ENCODE measurements at places on chromosomes 4 and X.

DNA sequence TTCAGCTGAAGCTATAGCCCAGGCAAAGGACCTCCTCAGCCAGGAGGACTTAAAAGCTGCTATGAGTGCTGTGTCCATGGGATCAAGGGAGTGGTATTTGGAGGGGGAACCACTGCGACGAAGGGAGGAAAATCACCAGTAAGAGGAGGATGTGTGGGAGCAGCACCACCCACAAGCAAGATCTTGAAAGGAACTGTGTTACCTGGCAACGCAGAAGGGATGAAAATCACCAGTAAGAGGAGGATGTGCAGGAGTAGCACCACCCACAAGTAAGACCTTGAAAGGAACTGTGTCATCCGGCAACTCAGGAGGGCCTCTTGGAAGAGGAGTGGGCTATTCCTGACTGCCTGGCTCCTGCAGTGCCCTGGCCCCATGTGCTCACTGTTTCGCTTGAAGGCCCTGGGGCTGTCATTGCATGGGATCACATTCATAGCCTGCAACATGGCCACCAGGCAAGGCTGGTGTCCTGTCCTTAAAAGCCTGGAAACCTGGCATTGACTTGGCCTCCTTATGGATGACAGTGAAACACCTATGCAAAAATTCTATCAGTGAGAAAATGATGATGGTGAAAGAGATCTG is 48.3 kb downstream of the TRMT44 start:
- DNase-seq = no peak

DNA sequence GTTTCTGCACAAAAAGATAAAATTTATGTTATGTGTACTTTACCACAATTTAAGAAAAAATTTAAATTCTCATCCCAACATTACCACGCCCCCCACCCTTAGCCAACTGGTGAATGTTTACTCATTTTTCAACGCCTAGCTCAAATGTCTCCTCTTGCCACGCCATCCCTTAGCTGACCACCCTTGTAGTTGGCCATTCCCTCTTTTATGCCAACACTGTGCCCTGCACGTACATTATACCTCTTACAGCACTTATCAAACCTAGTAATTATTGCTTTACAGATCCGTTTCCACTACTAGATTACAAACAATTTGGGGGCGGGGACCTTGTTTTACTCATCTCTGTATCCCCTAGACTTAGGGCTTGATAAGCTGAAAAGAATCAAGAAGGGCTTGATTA is 644 bp downstream of the ERCC6L start:
- DNase-seq = no peak

DNA sequence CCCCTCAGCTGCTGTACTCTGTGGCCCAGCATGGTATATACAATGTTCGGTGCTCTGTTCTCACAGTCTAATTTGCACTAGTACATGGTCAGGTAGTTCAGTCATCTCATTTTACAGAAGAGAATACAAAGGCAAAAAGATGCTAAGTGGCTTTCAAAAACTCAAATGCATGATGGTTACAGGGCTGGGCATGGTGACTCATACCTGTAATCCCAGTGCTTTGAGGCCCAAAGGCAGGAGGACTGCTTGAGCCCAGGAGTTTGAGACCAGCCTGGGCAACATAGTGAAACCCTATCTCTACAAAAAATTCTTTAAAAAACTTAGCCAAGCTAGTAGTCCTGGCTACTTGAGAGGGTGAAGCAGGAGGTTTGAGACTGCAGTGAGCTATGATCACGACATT is 210.5 kb upstream of the KIT start:
- no peak for DNase-seq

DNA sequence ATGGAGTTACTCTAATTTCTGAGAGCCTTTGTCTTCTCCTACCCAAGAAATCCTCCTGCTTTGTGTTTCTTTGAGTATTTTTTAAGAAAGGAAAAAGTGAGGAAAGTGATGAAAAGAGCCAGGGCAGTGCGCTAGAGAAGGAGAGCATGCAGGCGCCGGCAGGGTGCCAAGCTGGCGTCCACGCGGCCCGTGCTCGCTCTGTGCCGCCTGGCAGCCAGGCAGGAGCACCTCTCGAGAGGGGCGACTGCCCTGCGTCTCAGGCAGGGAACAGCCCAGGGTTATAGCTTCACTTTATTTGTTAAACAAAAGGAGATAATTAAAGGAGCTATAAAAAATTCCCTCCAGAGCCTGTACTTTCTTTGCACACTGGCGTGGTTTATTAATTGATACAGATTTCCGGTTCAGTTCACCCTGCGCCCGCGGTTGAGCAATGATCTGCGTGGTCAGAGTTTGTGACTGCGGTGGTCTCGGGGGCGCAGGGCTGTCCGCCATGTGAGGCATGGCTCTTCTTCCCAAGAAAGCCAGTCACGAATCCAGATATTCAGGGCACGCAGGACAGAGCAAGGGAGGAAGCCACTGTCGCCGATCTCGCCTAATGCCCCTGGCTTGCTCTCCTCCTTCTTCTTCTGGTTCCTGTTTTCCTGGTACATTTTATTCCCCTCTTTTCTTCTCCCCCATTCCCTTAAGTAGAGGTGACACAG is 110.8 kb upstream of the PAQR3 start:
- no peak for DNase-seq

- DNase-seq = no peak
Observed at GRCh38 chrX:20116577-20117240, at the start of gene MAP7D2. Gene MAP7D2, minus strand, starts transcription at chrX:20116907. Its CDS starts 28 bp downstream, at chrX:20116879.

DNA sequence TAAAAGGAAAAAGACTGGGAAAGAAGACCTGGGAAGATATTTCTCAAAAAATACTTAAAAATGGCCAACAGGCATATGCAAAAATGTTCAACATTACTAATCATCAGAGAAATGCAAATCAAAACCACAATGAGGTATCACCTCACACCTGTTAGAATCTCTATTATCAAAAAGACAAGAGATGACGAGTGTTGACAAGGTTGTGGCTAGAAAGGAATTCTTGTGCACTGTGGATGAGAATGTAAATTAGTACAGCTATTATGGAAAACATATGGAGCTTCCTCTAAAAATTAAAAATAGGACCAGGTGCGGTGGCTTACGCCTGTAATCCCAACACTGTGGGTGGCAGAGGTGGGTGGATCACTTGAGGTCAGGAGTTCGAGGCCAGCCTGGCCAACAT is 50.0 kb downstream of the C4orf46 start:
- DNase-seq = no peak

- DNase-seq = no peak
Observed at GRCh38 chrX:46321676-46322075, 223.5 kb downstream of the ZNF674 start.

GRCh38 chr4:613126-613525 is 12.2 kb upstream of the PDE6B start:
- DNase-seq = no peak

GRCh38 chr4:155608225-155608885 is 58.3 kb upstream of the GUCY1A1 start:
- no peak for DNase-seq

DNA sequence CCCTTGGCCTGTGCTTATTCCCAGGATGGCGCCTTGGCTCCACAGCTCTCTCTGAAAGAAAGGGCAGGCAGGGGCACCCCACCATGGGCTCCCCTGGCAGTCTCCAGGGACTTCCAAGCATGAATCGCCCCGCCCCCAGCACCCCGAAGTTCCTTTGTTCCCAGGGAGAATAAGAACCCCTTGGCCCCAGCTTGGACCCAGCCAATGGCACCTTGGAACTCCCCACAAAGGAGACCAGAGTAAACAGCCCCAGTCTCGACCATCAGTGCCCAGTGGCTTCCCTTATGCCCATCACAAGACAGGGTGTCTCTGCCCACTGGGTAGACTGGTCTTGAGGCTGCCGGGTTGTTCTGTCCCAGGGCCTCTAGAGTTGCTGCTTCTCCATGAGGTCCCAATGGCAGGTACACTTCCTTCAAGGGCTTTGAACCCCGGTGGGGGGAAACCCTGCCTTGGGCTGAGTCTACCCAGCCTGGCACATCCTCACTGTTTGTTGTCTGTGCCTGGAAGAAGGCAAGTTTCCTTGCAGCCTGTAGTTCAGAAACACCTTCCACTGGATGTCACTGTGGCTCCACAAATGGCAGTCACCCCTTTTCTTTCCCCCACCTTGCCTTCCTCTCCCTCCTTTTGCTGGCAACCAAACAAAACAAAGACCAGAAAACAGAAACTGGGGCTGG is 30.8 kb downstream of the NBDY start:
- no peak for DNase-seq

GRCh38 chrX:105167233-105167632 is 53.3 kb downstream of the TEX13A start:
- DNase-seq = no peak

DNA sequence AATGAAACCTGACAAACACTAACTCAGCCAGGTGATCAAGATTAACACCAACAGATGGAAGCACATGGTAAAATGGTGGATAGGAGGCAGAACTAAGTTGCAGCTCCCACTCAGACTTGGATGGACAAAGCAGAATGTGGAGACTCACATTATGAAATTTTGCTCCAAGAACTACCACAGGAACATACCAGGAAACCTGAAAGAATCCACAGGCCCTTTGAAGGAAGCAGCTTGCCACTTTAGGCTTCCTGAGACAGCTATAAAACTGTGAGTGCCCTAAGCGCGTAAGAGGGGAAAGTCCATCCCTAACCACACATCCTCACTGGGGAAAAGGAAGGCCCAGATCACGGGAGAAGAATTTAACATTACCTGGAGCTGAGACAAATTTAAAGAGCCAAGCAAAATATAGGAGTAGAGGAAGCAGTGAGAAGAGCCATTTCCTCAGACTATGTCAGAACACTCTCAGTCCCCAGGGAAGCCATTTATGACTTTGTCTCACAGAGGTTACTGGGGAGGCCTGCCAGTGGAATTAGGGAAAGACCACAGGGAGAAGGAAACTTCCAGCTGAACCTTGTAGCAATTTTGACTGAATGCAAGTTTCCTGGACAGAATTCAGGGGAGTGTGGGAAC is 224.5 kb downstream of the TEX13C start:
- DNase-seq = no peak

- DNase-seq = peak; percentile 49
Observed at GRCh38 chr4:110055158-110055768, 142.6 kb downstream of the EGF start.

GRCh38 chr4:101415962-101416361 is 68.6 kb upstream of the PPP3CA start:
- no peak for DNase-seq

DNA sequence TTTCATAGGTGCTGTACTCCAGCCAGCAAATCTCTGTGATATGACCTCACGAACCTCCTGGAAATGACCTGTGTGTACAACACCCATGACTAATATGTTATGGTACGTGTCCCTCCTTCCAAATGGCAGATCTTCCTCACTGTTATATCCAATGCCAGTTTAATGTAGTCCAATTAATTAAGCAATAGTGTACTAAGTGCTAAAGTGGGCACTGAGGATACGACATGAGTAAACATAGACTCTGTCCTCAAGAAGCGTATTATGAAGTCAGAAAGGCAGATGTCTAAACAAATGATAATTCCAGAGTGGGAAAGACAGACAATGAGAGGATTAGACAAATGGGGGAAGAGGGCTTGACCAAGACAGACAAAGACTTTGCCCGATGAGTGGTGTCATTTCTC is 33.9 kb downstream of the GPRIN3 start:
- DNase-seq = no peak

DNA sequence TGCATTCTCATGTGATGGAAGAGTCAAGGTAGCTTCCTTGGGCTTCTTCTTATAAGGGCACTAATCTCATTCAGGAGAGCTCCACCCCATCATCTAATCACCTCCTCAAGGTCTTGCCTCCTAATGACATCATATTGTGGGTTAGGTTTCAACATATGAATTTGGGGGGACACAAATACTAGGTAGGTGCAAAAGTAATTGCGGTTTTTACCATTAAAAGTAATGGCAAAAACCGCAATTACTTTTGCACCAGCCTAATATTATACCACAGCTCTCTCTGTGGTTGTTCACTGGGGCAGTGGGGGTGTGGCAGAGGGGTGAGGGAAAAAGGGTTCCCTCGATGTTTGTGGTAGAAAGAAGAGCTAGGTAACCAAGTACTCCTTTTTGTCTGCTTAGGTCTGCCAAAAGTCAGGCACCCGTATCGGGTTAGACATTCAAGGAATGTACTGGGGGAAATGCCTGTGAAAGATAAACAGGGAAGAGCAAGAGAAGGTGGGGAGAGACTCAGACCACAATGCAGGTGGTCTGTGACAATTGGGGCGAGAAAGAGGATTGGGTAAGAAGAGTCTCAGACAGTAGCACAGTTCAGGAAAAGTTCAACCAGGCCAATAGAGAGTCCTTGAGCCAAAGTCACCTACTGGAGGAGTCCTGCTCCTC is 78.9 kb upstream of the MTM1 start:
- no peak for DNase-seq

DNA sequence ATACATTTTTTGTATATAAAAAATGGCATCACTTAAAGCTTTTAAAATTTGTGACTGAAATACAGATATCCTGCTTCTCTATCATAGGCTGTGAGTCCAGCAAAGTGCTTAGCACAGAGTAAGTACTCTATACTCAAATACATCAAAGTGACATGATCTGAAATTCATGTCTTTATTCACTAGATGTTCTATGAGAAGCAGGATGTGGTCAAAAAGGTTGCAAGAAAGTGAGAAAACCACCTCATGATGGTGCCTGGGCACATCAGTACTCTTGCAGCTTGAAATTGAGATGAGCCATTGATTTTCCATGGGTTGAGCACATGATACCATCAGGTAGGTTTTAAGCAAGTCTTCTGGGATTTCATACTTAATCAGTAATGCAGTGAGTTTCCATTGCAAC is 20.4 kb upstream of the SFRP2 start:
- DNase-seq = no peak

DNA sequence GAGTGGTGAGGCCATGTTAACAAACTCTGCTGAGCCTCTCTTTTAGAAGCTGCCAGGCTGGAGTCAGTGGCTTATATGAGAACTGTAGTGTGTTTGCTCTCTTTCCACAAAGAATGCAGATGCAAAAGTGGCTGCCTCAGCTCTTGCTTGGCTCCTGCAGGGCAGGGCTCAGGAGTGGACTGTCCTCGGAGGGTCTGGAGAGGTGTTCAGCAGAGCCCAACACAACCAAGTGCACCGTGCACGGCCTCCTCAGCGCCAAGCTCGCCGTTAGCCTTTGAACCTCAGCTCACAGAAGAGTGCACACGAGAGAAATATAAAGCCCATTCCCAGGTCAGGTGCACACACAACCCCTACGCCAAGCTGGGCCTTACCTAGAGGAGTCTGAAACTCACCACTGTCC is 82.8 kb downstream of the C4orf51 start:
- no peak for DNase-seq

DNA sequence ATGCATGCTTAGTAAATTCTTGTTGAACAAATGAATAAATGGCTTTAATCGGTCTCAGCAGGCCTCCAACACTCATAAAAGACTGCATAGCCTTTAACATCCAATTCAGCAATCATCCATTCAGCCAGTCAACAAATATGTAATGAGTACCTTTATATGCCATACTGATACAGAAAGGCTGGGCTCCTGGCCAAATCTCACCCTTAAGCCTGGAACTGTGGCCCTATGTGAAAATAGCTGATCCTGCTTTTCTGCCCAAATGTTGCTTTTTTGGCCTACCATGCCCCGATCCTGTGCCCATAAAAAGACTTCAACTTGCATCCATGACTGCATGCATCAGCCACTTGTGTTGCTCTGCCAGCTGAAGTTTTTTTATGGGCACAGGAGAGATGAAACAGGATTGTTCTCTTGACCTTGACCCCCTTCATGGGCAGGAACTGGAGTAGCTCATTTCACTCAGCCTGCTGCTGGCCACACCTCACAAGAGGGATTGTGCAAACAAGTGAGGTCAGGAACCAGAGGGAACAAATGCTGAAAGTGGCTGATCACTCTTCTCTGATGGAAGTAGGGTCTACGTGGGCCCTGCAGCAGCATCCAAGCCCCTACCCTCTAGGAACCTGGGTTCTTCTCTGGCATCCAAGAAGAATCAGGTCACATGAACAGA is 75.6 kb downstream of the NPY1R start:
- no peak for DNase-seq

Data from hippocampal formation (tissue), 2 donors.